CD14-positive monocyte (primary cell): ENCODE measurements at places on chromosomes 6 and 20.

- DNase-seq, result no peak
These were observed 9.0 kb downstream of the ADGRF1 start for GRCh38 chr6:47032974-47033765.

- no peak for DNase-seq
These were observed 2.2 kb upstream of the IL20RA start for GRCh38 chr6:137046871-137047412.

- DNase-seq, result no peak
These were observed 342.3 kb downstream of the CDKAL1 start for GRCh38 chr6:20876561-20876960.

DNA sequence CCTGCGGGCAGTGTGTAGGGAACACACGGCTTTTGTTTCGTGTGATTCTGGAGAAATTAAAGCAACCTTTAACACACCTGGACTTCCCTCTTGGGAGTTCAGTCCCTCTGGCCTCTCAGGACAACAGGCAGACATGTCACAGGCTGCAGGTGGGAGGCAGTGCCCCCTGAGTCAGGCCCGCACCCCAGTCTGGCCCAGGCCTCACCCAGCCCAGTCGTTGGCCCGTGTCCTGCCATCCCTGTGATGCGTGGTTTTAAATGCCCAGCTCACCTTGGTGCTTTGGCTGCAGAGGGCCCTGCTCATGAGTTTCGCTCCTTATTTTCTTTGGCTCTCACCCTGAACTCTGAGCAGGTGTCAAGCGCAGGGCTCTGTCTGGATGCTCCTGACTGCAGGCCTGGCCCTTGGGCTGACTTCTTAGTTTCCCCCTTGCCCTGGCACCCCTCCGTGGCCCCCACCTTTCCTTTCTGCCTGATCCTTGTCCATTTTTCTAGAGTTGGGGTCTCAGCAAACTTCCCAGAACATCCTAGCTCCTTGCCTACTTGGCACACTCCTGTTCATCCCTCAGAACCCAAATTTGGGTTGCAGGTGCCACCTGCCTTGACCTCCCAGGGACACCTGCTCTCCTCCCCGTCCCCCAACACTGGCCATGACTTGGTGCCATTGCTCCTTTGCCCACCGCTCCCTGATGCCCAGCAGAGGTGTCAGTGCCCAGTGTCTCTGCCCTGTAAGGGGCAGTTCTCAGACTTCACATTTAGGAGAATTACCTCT lies 2.2 kb upstream of the CABLES2 start:
- DNase-seq, result no peak

DNA sequence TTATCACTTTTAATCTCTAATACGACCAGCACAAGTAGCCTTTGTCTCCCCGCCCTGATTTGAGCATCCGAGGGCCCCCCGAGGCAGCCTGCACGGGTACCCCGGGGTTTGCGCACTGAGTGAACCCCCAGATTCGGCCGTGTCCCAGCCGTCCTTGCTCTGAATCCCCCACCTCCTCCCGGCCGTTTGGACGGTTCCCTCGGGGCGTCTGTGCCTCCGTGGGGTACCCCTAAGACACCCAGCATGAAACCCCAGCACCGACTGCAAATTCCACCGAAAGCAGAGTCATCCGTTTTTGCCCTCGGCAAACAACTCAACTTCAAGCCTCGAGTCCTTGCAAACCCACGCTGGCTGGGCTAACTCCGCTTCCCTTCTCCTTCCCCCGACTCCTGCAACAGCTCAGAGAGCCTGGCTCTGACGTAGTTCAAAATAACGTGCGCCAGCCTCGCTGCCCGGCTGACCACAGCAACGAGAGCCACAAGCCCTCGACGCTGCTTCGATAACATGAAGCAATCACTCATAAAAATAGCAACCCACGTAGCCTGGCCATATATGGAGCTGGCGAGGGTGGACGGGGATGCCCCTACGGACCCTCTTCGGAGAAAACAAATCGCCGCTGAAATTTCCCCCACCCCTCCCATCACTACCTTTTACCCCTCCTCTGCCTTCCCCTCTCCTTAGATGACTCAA lies 764 bp upstream of the SNAP25 start:
- DNase-seq, result no peak

DNA sequence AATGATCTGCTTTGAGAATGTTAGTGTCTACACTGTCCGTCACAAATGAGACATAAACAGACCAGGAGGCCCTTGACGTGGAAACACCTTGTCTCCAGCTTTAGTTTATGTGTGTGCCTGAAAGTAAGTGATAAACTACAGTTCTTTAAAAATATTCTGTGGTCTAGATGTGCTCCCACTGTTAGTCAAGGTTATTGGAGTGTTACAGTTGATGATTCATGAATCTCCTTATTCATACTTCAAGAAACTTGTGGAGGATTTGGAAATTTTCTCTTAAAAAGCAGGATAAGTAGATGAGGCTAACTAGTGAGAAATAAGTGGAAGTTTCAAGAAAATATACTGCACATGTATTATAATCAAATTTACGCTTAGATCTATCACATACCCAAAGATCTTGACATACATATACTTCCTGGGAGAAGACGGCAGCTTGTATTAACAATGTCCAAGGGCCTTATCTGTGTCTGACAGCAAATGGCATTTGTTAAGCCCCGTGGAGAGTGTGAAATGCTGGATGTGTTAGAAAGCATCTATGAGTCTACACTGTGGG lies 90.5 kb upstream of the MBOAT1 start:
- no peak for DNase-seq

DNA sequence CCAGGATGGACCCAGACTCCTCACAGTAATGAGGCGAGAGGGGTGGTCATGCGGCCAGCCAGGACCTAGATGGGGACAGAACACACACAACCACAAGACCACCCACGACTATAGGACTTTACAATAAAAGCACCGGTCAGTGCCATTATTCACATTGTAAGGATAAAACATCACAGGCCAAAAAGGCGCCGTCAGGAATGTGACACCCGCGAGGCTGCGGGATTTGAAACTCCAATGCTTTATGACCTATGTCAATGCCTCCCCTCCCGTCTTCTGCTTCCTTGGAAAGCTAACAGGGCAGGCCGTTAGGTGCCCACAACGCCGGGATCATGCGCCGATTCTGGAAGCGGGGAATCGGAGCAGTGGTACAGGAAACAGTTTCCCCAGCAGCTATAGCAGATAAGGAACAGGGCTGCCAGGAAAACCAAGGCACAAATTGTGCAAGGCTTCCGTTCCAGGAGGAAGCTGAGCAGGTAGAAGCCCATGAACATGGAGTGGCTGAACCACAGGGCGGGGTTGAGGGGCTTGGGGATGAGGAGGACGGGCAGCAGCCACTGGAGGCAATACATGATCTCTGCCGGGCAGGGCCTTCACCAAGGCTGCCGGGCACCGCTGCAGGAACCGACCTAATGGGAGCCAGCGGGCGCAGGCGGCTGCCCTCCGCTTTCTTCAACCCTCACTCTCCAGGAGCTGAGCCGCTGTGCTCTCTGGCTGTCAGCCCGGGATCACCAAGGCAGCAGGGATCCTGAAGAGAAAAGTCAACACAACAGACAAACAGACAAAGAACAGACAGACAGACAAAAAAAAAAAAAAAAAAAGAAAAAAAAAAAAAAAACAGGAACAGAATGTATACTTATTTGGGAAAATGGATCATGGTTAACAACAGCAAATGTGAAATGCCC lies 2.2 kb upstream of the NNAT start:
- DNase-seq, result no peak

DNA sequence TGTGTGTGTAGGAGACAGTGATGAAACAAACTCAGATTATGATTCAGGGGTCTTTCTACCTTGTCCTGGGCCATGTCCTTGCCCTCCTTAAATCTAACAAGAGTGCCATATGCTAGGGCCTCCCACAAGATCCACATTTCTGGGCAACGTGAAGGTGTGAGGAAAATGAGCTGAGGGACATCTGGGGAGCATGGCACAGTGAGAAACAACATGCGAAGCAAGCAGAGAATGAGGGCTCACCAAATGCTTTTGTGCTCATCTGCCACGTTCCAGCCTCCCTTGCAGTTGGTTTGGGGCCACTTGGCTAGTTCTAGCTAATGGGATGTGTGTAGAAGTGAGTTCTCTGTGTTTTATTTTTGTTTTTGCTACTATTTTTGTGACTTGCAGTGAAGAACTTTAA lies 21.4 kb upstream of the RNF182 start:
- no peak for DNase-seq

- DNase-seq, result no peak
These were observed 2.0 kb downstream of the BTBD9 start for GRCh38 chr6:38637756-38638155.
